GM03348 (cell line): ENCODE measurements at places on chromosomes 2 and 18.

DNA sequence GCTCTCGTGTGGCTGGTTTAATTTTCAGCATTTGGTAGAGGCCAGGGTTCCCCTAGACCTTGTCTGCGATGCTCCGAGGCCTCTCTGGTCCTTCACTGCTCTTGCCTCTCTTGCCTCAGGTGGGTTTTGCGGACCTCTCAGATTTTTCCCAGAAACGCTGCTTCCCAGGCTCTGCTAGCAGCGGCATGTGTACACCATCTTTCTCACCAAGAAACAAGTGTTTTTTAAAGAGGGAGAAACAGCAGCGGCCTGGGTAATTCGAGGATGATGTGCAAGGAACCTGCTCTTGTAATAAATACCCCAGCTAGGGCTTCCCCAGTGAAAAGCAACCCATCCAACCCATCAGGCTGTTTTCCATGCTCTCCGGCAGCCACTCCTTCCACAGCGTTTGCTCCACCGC, 33.5 kb upstream of the COL6A3 start:
- no peak for DNase-seq

DNA sequence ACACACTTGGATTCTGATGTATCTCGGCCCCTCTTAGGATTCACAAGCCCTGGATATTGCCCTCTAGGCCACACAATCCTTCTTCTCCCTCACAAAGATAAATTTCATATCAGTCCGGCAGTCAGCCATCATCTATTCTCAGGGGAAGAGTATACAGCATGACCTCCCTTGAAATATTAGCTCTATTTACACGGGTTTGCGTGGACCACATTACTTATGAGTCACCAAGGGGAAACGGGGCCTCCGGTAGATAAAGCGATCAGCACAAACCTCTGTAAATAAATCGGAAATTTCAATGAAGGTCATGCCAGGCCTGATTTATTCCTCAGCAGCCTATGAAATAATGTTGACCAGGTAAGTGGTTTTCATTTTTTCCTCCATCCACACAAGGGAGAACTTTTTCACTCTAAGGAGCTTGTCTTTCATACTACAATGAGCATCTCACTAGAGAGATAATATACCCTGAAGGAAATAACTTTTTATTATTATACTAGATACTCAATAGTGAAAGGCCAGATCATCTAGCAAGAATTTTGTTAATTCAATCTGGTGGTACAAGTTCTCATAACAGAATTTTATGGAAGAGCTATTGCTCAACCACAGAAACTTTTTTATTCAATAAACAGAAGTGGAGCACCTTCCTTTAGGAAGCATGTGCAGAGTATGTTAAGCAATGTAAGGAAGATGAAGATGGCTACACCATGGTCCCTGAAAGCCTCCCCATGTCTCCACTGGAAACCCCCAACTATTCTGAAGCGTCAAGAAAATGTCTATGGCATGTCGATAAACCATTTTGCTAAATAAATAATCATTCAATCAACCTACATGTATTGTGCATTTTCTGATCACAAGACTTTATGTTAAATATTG, 125.2 kb upstream of the PIK3C3 start:
- no peak for DNase-seq

- DNase-seq = no peak
Observed at GRCh38 chr2:179825494-179825893, 35.9 kb downstream of the ZNF385B start.

- no peak for DNase-seq
Observed at GRCh38 chr2:128613351-128613750, 294.7 kb upstream of the HS6ST1 start.

DNA sequence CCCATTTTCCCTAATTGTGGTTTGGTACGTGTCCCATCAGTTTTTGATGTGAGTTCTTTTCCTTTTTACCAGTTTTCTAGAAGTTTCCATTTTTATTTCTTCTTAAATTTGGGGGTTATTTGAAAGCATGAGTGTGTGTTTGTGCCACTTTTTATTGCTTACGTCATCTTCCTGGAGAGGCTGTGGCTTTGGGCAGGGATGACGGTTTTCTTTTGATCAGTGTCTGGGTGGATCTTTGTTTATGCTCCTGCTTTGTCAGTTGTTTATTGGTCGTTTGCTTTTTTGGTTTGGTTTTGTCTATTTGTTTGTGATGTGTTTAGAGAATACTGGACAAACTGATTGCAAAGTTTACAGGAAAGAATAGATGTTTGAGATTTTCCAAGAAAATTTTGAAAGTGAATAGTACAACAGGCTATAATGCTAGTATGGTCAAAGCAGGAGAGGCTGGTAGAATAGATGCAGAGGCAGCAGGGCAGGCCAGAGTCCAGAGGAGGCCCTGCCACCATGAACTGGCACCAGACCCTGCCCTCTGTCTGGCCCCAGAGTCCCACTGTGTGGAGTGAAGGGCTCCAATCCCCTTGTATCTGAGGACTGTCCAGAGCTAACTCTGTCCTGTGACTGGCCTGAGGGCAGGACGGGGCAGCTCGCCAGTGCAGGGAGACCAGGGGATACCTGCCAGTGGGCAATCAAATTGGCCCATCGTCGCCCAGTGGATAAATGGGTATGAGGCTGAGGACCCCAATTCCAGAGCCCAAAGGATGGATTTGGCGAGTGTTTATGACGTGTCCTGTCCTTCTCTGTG, 23.4 kb upstream of the SNED1 start:
- no peak for DNase-seq

- no peak for DNase-seq
Observed at GRCh38 chr18:79371561-79372121, 24.1 kb upstream of the NFATC1 start.

- no peak for DNase-seq
Observed at GRCh38 chr18:3089579-3089978, 76.6 kb upstream of the LPIN2 start.

DNA sequence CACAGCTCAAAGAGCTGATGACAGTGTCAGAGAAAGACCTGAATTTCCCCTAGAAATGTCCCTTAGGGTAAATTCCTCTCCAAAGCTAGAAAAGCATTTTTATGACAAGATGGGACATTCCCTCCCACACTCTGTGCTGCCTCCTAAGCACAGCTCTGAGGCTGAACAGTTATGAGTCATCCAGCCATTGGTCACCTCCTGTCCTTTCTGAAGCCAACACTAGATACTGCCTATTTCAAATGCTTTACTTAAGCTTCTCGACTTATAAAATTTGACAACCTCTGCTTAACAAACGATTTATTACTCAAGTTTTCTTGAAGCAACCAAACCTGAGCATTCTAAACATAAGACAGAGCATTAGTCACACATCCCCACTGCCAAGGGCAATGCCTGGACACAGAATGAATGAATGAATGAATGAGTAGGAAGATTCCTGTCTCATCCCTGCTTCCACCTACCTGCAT, 35.4 kb downstream of the B4GALT6 start:
- DNase-seq = peak; percentile 16

GRCh38 chr2:164479460-164479859, 141.8 kb downstream of the GRB14 start:
- DNase-seq = peak; percentile 21

- no peak for DNase-seq
Observed at GRCh38 chr2:208012449-208012848, 12.9 kb downstream of the PLEKHM3 start.

DNA sequence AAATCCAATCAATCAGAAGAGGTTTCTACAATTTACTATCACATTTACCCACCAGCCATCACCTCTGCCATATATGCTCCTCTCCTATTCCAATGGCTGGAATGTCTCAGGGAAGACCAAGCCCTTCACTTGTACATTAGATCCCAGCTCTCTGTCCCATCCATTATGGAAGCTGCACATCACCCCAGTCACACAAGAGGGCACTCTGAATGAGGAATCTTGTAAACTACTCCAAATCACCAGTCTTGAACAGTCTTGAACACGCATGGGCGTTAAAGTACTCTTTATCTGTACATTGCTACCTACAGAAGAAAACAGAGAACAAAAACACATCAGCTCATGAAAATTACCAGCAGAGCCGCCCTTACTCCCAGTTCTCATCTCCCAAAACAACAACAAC, 38.7 kb downstream of the ZC3H8 start:
- peak; percentile 10 for DNase-seq

- no peak for DNase-seq
Observed at GRCh38 chr2:72011370-72011689, 136.3 kb downstream of the CYP26B1 start.

DNA sequence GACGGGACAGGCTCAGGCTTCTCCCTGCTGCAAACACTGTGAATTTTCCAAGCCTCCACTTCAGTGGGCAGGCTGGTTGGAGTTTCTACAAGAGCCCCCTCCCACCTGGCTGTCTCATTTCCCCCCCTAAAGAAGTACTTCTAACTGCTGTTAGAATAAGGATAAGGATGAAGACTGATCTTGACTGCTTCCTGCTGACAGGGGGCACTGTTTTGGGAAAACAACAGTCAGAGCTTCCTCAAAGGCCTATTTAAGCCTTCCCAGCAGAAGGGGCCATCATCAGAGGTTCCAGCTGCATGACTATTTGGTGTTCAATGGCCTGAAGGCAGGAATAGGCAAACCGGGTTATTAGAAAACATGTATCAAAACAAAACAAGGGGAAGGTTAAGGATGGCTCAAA, 1162.8 kb downstream of the DSC3 start:
- no peak for DNase-seq

DNA sequence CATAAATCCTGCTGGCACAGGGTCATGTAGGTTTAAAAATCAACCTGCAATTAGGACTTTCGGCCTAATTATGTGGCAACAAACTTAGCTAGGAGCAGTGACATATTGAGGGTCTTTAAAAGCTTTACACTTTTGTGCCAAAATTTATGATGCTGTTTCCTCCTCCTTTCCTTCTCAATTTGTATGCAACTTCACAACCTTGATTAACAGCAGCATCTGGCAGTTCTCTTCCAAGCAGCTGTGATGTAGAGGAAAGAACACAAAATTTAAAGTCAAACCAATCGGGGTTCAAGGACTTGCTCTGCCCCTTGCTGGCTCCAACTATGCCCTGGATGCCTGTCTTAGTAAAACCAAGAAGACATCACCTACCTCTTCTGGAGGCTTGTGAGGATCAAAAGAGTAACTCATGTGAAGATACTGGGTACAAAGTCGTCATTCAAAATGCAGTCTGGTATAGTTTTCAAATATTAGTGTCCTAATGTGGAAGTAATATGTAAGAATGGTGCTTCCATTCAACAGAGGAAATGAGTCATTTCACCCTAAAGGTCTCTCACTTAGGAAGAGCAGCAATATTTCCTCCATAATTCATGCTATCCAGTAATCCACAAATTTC, 94.7 kb downstream of the ANKRD44 start:
- DNase-seq = peak; percentile 21

DNA sequence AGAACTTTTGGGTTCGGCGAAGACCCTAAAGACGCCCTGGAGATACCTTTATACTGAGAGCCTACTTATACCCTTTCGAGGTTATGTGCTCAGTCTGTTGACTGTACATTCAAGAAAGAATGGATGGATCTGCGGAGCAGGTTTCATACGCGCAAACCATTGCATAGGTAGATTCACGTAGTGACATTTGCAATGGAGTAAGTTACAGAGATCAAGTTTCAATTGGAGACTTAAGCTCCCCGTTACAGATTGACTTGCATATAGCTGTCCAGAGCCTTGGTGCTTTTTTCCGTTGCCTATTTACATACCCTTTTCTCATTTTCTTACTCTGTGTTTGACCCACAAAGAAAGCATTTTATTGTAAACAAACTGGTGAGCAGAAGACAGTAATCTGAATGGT, 923 bp downstream of the PSMD1 start:
- DNase-seq = no peak

- no peak for DNase-seq
Observed at GRCh38 chr18:3319399-3319798, 57.5 kb downstream of the MYL12B start.

DNA sequence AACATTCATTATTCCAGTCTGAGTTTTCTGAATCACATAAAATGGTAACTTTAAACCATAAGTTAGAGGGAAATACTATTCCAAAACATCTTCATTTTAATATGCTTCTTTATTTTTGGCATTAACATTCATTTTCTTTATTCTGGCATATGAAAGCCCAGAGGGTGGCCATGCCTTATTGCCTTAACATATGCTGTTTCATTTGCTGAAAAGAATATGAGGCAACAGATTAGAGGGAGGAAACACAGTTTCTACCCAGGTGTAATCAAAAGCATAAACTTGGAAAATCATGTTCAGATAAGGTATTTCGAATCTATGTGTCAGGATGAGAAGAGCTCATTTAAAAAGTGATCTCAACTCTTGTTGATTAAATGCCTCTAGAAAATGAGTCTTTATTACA, 379.9 kb upstream of the DSEL start:
- no peak for DNase-seq

DNA sequence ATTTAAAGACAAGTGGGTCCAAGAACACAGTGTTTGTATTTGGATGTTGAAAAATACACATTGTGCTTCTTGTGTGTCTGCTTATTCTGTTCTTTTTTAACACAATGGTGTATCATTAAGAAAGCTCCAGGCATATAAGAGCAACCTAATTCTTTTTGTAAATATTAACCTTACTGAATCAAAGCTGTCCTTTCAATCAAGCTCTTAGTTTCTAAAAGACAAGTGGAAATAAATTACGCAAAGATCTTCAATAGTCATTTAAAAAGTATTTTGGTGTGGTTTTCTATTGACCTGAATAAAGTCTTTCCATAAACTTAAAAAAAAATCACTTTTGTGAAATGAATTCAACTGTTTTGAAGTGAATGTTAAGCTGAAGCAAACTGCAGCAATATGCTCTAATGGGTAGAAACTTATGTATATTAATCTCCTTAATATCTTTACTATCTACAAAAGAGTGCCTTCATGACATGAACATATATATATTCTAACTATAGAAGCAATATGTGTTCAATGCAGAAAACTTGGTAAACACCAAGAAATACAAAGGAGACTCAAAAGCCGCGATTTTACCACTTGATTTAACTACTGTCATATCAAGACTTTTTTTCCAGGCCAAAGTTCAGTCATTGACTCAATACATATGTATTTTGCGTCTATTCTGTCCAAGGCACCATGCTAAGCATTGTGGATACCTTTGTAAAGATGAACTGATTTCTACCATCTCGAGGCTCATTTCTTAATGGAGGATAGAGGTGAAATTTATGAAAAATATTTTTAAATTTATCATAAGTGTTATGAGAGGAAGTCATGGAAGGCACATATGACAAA, 97.7 kb downstream of the ARHGAP15 start:
- no peak for DNase-seq

GRCh38 chr2:8684878-8685696, 3.2 kb downstream of the ID2 start:
- DNase-seq = peak; percentile 66
